ENCODE measurements at places on chromosomes 3 and 15.
A peak's percentile ranks its signal among the peaks of the same experiment; 100 is the strongest.

DNA sequence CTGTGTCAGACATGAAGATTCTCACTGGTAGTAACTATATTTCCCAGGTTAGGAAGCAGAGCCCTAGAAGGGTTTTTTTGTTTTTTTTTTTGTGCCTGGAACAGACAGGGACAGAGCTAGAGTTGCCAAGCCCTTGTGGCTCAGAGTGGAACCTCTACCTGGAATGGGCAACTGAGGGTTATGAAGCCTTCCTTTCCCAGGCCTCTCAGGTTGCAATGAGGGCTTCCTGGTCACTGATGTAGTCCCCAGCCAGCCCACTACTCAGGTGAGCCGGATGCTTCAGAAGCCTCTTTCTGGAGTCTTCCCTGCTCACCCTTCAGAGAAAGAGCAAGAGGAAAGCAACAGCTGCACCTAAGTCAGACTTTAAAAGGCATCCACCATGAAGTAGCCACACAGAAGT is 48.8 kb upstream of the MANF start:
- DNase-seq = no peak

DNA sequence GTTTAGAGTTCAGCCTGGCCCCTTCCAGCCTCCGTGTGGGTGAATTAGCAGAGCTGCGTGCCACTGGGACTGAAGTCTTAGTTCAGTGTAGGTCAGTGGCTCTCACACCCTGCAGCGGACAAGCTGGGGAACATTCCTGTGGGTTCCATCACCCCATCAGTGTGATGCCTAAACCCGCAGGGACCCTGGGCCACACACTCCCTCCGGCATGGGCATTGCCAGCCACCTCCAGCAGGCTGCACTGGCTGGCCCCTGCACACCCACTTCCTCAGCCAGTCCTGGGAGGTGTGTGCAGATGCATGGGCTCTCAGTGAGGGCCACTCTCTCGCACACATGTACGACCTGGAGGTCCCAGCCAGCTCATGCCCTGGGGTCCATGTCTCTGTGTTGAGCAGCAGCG is 32.1 kb upstream of the TOPBP1 start:
- no peak for DNase-seq

- peak; percentile 28 for DNase-seq
These were observed 31.4 kb upstream of the TKT start for GRCh38 chr3:53287131-53287629.

- no peak for DNase-seq
These were observed 493.9 kb upstream of the KCNMB2 start for GRCh38 chr3:178042376-178042775.

DNA sequence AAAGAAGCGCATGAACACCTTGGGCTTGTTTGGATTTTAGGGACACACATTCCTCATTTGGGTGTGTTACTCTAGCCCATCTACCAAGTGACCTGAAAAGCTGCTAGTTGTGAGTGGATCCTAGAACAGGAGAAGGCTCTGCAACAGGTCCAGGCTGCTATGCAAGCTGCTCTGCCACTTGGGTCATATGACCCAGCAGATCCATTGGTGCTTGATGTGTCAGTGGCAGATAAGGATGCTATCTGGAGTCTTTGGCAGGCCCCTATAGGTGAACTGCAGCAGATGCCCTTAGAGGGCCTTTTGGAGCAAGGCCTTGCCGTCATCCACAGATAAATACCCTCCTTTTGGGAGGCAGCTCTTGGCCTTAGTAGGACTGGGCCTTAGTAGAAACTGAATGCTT is 53.2 kb downstream of the PAQR5 start:
- no peak for DNase-seq

DNA sequence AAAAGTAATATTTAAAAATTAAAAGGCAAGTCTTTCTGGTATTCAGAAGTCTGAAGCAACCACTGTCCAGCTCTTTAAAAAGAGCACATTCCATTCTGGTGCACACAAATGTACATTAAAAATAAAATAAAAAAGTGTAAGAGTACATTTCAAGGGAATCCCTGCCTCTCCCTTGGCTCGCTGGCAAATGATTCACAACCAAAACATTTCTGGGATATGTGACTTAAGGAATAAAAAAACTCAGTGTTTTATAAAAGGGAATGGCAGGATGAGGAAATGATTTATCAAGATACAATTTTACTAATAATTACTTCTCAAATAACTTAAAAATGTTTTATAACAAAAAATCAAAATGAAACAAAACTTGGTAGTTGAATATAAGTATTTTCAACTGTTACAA is 23.8 kb upstream of the ANXA2 start:
- DNase-seq = no peak

GRCh38 chr3:140359233-140359995 is 318.4 kb upstream of the TRIM42 start:
- no peak for DNase-seq

DNA sequence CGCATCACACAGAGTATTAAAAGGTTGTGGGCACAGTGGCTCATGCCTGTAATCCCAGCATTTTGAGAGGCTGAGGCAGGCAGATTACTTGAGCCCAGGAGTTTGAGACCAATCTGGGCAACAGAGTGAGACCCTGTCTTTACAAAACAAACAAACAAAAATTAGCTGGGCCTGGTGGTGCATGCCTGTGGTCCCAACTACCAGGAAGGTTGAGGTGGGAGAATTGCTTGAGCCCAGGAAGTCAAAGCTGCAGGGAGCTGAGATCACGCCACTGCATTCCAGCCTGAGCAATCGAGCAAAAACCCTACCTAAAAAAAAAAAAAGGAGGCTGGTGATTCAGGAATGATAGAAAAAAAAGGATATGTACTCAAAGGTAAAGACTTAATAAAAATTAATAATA is 28.2 kb upstream of the ST6GAL1 start:
- no peak for DNase-seq

GRCh38 chr3:86961297-86961696 is 29.7 kb downstream of the VGLL3 start:
- no peak for DNase-seq

DNA sequence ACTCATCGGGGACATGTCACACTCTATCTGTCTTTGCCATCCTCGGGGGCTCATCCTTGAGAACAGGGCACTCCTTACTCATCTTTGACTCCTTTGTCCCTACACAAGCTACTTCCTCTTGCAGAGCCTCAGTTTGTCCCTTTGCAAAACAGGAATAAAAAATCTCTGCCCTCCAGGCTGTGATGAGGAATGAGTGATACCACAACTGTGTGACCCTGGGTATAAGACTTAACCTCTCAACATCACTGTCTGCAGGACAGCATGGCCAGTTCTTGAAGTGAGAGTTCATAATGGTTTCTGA is 48.5 kb downstream of the IQSEC1 start:
- no peak for DNase-seq

- DNase-seq = no peak
These were observed 80.1 kb downstream of the EOMES start for GRCh38 chr3:27641888-27642601.

GRCh38 chr15:47727676-47728075 is 10.4 kb downstream of the SEMA6D start:
- DNase-seq = no peak

GRCh38 chr3:14423963-14424362 is 21.6 kb downstream of the SLC6A6 start:
- DNase-seq = no peak

DNA sequence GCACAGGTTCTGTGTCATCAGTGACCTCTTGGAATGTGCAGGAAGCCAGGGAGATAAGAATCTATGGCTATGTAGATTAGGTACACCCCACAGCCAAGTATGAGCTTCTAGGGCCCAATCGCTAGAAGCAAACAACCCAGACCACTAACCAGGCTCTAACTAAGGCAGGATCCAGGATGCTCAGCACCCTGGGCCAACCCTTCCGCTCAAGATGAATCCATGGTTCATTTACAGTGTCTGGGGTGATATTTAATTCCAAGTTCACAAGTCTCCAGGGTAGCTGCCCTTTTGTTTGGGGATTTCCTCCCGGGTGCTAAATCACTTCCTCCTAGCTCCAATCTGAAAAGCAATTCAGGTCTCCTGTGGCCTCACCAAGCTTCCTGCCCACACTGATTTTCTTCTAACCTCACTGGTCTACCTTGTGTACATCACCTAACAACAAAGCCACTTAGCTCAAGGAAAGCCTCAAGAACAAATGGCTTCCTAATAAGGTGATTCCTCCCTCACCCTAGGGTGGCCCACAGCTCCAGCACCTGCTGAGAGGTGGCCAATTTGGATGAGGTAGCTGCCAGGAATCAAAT is 2.4 kb downstream of the EHD4 start:
- DNase-seq = no peak

GRCh38 chr3:16528581-16528993 is 15.1 kb upstream of the RFTN1 start:
- DNase-seq = no peak

GRCh38 chr3:138062626-138063025 is 52.7 kb downstream of the CLDN18 start:
- DNase-seq = no peak

GRCh38 chr15:55632434-55632833 is 44.3 kb upstream of the PYGO1 start:
- DNase-seq = no peak

- DNase-seq = no peak
These were observed 24.0 kb upstream of the HGD start for GRCh38 chr3:120705884-120706582.

DNA sequence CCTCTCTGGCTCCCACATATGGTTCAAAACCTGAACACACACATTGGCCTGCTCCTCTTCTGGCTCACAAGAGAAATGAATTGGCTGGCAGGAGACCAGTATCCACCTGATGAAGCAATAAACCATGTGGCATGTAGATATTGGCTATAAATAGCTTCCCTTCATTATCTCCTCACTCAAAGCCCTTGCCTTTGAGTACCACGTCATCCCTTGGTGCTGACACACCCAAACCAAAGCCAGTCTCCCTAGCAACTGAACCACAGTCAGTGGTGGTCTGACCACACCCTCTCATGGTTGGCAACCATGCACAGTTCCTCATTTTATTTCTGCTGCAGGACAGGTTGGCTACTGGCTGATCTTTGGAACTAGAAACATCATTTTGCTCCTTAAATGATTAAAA is 98.8 kb downstream of the ZNF621 start:
- DNase-seq = no peak
